ENCODE measurements at places on chromosomes 3 and 15. TPM values are rescaled to one million over a fixed set of nuclear protein-coding genes. Genes with fewer than 3 reads are reported as not detected.

CA12 gene
- 19.6 TPM for total RNA-seq

SLC27A2 gene
- total RNA-seq, result 2.8 TPM

HTR3E gene
- not detected for total RNA-seq

QARS1 gene
- 381 TPM for total RNA-seq

CACNA1D gene
- 1.5 TPM for total RNA-seq

CLRN1 gene
- not detected for total RNA-seq

IL20RB gene
- total RNA-seq, result 0.35 TPM

NME9 gene
- total RNA-seq, result 1.0 TPM

- DNase-seq, result no peak
These were observed 40.3 kb upstream of the SCN5A start for GRCh38 chr3:38689774-38690173.

- no peak for DNase-seq
These were observed 148.1 kb upstream of the UBE2E1 start for GRCh38 chr3:23657647-23658046.

- DNase-seq, result no peak
These were observed 49.1 kb downstream of the TLNRD1 start for GRCh38 chr15:81049835-81050234.

DNA sequence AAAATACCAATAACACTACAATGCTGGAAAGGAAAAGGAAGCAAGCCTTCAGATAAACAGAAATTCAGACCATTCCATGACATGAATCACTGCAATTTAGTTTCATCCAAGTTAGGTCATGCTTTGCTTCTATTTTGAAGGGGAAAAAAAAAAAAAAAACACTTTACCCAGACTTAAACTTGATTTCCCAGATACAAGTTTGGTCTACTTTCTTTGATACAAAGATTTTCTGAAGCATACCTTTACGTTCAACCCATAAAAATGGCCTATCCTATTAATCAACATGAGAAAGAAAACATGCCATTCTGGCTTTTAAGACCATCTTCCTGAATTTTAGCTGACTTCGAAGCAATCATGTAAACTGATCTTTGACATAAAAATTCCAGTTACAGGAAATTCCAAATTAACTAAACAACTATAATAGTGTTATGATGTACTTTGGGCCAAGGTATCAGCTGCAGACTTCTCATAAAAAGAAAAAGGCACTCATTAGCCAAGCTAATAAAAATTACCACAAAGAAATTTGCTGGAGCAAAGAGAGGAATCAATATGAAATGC is 12.6 kb downstream of the OSBPL10 start:
- peak; percentile 90 for DNase-seq

- DNase-seq, result peak; percentile 17
These were observed 88.8 kb downstream of the DLG1 start for GRCh38 chr3:197209366-197210260.

- DNase-seq, result peak; percentile 72
These were observed 24.8 kb downstream of the SHF start for GRCh38 chr15:45162771-45163507.

GRCh38 chr3:30502742-30503073 is 103.7 kb upstream of the TGFBR2 start:
- DNase-seq, result peak; percentile 64

- DNase-seq, result no peak
These were observed 108.0 kb downstream of the KCNH8 start for GRCh38 chr3:19256313-19256712.

- no peak for DNase-seq
These were observed 304.4 kb upstream of the GADL1 start for GRCh38 chr3:31198890-31199289.

DNA sequence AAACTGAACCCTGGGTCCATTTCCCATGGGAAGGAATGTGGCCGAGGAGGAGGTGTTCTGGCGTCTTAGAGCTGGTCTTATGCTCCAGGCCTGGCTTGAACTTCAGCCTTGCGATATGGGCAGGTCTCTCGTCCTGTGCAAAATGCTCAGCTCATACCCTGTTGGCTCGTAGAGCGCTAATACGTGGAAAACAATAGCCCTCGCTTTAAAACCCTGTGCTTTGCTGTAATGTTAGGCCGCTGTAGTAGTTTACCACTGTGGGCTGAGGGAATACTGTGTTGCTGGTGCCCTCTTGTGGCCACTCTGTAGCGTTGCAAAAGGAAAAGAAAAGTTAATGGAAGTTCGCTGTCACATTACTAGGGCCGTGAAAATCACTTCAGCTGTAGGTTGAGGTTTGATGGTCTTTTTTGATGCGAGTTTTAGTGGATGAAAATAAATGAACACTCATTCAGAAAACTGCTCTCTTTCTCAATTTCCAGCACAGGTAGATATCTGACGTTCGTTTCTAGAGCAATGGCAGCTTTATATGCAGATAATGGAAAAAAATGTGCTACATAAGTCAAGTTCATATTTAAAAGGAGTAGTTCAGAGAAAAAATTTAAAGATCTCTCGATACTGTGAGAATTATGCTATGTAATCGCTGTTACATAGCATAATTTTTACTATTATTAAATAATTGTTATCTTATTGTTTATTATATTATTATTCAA is 92.9 kb downstream of the MCTP2 start:
- peak; percentile 52 for DNase-seq
